ENCODE measurements at places on chromosomes 2 and 18. TPM values are rescaled to one million over a fixed set of nuclear protein-coding genes. Genes with fewer than 3 reads are reported as not detected.

DNA sequence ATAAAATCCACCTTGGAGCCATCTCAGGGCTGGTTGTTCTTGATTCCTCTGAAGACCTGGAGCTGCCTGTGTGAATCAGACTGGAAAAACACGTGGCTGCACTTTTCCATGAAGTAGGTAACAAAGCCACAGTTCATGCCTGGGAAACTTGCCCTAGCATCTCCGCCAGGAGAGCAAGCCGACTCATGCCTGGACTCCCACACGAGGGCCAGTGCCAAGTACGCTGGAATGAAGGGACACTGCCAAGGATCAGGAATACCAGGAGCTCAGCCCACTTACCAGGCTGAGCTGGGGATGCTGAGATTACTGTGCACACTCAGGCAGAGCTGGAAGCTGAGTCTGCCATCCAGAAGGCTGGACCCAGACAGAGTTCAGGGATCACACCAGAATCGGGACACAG is 10.9 kb upstream of the FHL2 start:
- peak; percentile 73 for DNase-seq

DNA sequence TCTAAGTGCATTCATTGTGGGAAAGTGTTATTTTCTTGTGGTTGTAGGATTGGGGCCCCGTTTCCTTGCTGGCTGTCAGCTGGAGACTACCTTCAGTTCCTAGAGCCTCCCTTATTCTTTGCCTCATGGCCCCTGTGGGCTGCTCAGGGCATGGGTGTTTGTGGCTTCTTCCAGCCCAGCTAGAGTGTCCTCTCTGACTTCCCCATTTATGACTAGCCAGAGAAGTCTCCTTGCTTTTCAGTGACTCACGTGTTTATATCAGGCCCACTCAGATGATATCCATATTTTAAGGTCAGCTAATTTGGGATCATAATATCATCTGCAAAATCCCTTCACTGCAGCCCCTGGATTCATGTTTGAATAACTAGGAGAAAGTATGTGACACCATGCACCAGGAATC is 62.8 kb downstream of the DTNA start:
- no peak for DNase-seq

DNA sequence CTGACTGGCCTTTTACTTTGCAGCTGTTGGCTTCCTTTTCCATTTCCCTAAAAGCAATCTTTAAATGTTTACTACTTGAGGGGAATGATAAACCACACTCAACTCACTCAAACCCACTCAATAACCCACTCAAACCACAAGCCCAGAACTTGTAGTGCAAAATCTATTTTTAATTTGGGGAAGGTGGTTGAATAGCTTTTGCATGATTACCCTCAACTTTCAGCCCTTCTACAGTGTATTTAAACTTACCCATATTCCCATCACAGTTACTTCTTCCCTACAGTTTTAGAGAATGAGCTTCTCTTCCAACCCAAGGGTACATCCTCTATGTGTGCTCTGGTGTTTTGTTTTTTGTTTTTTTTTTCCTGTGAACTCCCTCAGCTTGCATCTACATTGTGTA is 636.1 kb downstream of the TDRD15 start:
- no peak for DNase-seq

- DNase-seq: no peak
These were observed 507.8 kb downstream of the FBXO15 start for GRCh38 chr18:73639788-73640187.

DPP4 gene
- 5.4 TPM for total RNA-seq

- DNase-seq: no peak
These were observed 17.3 kb downstream of the PDCD1 start for GRCh38 chr2:241841181-241842066.
